Uterus (tissue), 4 donors: ENCODE measurements at places on chromosomes 4 and X. TPM values are rescaled to one million over a fixed set of nuclear protein-coding genes. Genes with fewer than 3 reads are reported as not detected.
A peak's percentile ranks its signal among the peaks of the same experiment; 100 is the strongest.

CENPVL1 gene
- total RNA-seq, result not detected

PDHA1 gene
- 65.3 TPM for total RNA-seq

NRK gene
- 3.8 TPM for total RNA-seq

PLP1 gene
- 41.0 TPM for total RNA-seq

GRCh38 chrX:97268182-97268680 is 384.5 kb downstream of the RPA4 start:
- H3K36me3 ChIP-seq, result no peaks in the 10 kb centered on the region
- no peak overlapping the region for H3K27ac ChIP-seq
- no peaks in the 10 kb centered on the region for H3K4me1 ChIP-seq
- no peak for DNase-seq
- H3K4me3 ChIP-seq, result no peak overlapping the region

DNA sequence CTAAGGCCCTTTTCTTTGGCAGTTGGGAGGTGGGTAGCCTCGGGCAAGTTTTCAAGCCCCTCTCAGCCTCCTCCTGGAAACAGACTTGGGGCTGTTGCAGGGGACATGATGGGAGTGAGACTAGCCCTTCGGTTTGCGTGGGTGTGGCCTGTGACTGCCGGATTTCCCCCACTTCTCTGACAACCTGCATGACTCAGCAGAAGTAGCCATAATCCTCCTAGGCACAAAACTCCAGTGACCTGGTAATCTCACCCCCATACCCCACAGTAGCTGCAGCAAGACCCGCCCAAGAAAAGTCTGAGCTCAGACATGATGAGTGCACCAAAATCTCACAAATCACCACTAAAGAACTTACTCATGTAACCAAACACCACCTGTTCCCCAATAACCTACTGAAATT is 433.7 kb upstream of the AMOT start:
- no peak overlapping the region for H3K27ac ChIP-seq
- H3K36me3 ChIP-seq, result no peaks in the 10 kb centered on the region
- no peaks in the 10 kb centered on the region for H3K27me3 ChIP-seq
- H3K4me3 ChIP-seq, result no peak overlapping the region
- H3K4me1 ChIP-seq, result no peaks in the 10 kb centered on the region

DNA sequence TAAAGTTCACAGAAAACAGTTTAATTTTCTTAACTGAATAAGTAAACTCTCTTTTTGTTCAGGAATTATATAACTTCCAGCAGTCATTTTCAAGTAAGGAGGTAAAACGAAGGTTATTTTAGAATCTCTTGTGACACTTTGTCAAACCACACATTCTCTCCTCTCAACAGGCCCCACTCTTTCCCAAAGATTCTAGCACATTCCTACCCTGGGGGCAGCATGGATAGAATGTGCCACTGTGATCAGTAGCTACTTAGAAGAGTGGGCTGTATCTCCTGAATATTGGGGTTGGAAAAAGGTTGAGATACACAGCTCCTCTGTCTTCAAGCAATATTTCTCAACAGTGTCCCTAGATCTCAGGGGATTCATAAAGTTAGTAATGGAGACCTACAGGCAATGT is 157.6 kb downstream of the EMCN start:
- H3K4me1 ChIP-seq, result no peaks in the 10 kb centered on the region
- no peaks in the 10 kb centered on the region for H3K27me3 ChIP-seq
- H3K27ac ChIP-seq, result no peak overlapping the region
- no peak overlapping the region for H3K4me3 ChIP-seq
- no peak for DNase-seq

DNA sequence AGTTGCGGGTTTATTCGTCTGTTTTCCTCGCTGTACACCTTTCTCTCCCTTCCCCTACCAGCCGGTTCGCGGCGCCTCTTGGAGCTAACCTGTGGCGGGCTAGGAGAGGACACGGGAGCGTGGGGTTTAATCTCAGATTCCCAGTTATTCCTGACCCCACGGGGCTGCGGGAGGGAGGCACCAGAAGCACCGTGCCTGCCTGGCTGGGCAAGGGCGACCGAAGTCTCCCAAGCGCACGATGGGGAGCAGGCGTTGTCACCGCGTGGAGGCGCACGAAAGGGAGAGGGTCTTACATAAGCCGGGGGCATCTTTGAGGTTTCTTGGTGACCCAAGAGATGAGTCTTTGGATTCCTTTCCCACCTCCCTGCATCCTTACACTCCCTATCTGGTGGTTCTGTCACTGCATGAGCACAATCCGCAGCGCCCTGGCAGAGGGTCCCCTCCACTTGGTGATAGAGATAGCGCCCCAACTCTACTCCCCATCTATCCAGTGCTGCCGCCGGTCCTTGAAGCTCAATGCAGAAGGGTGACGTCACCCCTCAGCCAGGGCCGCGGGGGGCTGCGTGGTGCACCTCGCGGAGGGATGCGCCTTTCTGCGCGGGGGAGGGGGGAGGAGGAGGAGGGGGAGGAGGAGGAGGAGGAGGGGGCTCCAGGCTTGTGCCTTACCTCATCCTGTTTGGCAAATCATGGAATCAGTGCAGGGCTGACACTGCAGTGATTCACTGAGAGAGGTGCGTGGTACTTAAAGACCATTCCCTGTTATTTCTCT is 793 bp downstream of the TSPAN7 start:
- DNase-seq, result peak; percentile 45
- no peaks in the 10 kb centered on the region for H3K27me3 ChIP-seq
- no peaks in the 10 kb centered on the region for H3K36me3 ChIP-seq
- H3K27ac ChIP-seq, result peak overlapping the region; percentile 52

DNA sequence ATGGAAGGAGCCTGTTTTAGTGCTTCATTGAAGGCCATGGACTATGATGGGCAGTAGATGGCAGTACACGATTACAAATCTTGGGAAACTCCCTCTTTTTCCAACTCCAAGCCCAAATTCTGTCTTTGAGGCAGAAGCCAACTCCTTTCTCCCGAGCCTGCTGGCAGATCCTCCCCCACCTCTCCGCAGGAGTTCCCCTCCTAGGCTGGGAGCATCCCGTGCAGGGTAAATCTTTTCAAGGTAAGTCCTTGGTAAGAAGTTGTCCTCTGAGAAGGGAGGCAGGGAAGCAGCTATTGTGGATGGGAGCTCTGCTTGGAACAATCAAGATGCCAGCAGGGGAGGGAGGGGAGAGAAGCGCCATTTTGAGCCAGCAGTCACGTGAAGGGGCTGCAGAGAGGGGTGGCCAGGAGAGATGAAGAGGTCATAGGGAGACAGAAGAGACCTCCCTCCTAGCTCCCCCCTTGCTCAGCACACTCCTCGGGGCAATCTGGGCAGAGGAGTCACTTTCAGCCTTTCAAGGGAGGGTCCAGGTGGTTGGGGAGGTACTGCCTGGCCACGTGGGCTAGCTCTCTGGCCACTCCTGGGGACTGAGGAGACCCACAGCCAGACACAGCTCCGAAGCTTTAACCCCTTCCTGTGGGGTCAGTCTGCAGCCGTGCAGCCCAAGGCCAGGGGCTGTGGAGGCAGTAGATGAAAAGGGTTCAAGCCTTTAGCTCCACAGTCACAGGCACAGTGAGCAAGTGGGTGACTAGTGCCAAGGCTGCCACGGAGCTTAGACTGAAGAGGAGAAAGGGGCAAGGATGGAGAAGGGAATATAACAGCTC is 9.6 kb downstream of the CC2D2A start:
- H3K36me3 ChIP-seq, result no peaks in the 10 kb centered on the region
- no peaks in the 10 kb centered on the region for H3K27me3 ChIP-seq
- peak overlapping the region; percentile 24 for H3K4me3 ChIP-seq
- peak overlapping the region; percentile 69 for H3K27ac ChIP-seq

DNA sequence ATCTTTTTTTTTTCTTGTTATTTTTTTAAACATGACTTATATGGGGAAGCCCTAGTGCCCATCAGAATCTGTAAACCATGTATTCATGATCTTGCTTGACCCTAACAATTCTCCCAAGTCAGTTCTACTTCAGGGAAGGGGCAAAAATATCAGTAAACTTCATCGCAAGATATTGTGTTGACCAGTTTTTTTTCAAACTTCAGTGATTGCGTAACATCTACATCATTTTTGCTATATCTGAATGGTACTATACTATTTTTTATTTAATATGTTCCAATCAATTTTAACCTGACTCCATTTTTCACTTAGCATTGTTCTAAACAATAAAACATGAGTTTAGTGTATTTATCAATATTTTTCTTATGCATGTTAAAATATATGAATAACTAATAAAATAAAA is 221.2 kb downstream of the NKX6-1 start:
- H3K27me3 ChIP-seq, result no peaks in the 10 kb centered on the region
- no peaks in the 10 kb centered on the region for H3K4me1 ChIP-seq
- H3K36me3 ChIP-seq, result no peaks in the 10 kb centered on the region
- H3K27ac ChIP-seq, result no peak overlapping the region
- no peak for DNase-seq
- H3K4me3 ChIP-seq, result no peak overlapping the region

GRCh38 chr4:123349421-123350190 is 47.0 kb upstream of the SPRY1 start:
- no peaks in the 10 kb centered on the region for H3K36me3 ChIP-seq
- H3K4me3 ChIP-seq, result no peak overlapping the region
- H3K27me3 ChIP-seq, result no peaks in the 10 kb centered on the region
- no peaks in the 10 kb centered on the region for H3K4me1 ChIP-seq
- no peak overlapping the region for H3K27ac ChIP-seq

DNA sequence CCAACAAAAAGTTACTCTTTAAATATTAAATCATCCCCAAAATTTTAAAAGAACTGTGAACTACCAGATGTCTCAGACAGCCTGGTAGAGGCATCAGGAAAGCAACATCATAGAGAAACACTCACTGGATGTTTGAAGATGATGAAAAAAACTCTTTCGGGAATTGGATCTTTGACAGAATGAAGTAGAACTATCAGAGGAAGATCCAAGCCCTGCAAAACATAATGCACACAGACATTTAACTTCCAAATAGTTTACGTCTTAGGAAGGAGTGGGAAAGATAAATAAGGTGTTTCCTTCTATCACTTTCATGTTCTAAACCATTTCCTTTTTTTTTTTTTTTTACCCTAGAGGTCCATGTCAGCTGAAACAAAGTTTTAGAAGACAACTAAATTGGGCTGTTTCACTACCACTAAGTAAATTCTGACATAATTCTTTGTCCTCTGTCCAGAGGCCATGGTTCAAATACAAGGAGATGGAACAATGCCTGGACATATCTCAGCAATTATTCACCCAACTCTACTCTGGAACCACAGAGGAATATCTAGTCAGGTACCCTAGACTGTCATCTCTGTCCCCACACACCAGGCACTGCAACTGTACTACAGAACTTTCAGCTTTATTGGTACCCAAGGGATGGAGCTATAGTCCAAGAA is 217.7 kb upstream of the INTU start:
- no peak overlapping the region for H3K4me3 ChIP-seq
- H3K27ac ChIP-seq, result no peak overlapping the region
- H3K36me3 ChIP-seq, result no peaks in the 10 kb centered on the region
- H3K27me3 ChIP-seq, result no peaks in the 10 kb centered on the region
- H3K4me1 ChIP-seq, result no peaks in the 10 kb centered on the region

DNA sequence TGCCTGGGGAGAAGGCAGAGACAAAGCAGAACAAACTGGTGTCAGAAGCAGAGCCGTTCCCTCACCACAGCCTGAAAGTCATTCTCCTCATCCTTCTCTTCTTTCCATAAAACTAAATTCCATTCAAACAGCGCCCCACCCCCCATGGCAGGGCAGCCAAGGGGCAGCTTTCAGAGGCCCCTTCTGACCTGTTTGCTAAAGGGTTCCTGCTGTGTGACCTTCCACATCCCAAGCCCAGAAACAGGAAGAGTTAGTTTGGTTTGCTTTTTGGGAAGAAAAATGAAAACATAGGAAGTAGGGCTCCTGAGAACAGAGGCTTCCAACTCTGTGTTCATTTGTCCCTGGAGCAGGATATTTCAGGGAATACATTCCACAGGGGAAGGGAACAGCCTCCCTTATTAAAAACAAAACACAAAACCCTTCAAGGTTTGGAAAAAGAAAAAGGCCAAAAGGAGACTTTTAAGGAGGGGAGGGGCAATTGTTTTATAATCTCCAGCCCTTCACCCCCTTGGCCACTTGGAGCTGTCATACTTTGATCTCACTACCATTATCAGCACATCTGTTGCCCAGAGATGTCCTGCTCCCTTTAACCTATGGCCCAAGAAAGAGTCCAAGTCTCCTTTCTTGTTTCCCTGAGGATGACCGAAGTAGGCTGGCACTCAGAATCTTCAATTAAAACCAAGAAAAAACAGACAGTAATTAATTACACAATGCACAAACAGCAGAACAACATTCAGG is 25.3 kb downstream of the STARD8 start:
- H3K4me1 ChIP-seq, result no peaks in the 10 kb centered on the region

GRCh38 chrX:65712005-65712806 is 44.8 kb downstream of the MSN start:
- no peaks in the 10 kb centered on the region for H3K27me3 ChIP-seq
- H3K4me3 ChIP-seq, result no peak overlapping the region
- no peaks in the 10 kb centered on the region for H3K4me1 ChIP-seq
- no peaks in the 10 kb centered on the region for H3K36me3 ChIP-seq

GRCh38 chr4:144547678-144548298 is 98.2 kb upstream of the HHIP start:
- H3K4me3 ChIP-seq, result no peak overlapping the region
- no peaks in the 10 kb centered on the region for H3K27me3 ChIP-seq
- no peaks in the 10 kb centered on the region for H3K36me3 ChIP-seq

- no peak for DNase-seq
- no peak overlapping the region for H3K27ac ChIP-seq
- H3K36me3 ChIP-seq, result no peaks in the 10 kb centered on the region
- H3K4me3 ChIP-seq, result no peak overlapping the region
- H3K4me1 ChIP-seq, result no peaks in the 10 kb centered on the region
These were observed 33.2 kb downstream of the PCGF3 start for GRCh38 chr4:738781-739280.

DNA sequence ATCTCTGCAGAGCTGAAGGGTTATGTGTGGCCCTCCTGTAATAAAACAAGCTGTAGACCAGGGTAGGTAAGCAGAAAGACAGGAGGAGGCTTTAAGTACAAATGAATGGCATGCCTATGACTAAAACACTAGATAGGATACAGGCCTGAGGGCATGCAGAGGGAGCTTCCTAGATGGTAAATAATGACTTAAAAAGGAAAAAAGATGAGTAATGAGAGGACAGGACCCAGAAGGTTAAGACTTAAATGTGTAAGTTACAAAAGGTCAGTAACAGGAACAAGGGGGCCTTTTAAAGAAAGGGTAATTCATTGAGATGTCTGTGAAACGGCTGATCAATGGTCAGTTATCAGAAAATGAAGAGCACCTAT is 194.8 kb downstream of the SOWAHB start:
- no peak overlapping the region for H3K27ac ChIP-seq
- no peak overlapping the region for H3K4me3 ChIP-seq
- H3K27me3 ChIP-seq, result no peaks in the 10 kb centered on the region
- H3K36me3 ChIP-seq, result no peaks in the 10 kb centered on the region
- H3K4me1 ChIP-seq, result no peaks in the 10 kb centered on the region
